ENCODE measurements at places on chromosomes 7 and 10.

GRCh38 chr7:2487586-2488271 lies 11.5 kb upstream of the GRIFIN start:
- peak; percentile 90 for DNase-seq

DNA sequence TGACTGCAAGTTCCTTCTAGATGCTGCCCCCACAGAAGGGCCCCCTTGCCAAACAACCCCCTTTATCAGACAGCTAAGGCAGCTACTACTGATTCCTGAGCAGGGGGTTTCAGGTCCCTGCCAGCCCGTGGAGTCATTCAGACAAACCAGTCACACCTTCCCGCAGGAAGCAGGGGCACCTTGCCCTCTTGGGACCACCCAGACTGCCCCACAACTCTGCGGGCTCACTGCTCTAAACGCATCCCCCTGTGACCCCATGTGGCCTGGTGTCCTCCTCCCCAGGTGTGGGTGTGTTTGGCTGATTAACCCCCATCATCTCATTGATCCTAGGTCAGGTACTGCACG lies 298.9 kb downstream of the TCERG1L start:
- DNase-seq = no peak

GRCh38 chr10:61612009-61612408 lies 50.7 kb upstream of the CABCOCO1 start:
- DNase-seq = no peak

DNA sequence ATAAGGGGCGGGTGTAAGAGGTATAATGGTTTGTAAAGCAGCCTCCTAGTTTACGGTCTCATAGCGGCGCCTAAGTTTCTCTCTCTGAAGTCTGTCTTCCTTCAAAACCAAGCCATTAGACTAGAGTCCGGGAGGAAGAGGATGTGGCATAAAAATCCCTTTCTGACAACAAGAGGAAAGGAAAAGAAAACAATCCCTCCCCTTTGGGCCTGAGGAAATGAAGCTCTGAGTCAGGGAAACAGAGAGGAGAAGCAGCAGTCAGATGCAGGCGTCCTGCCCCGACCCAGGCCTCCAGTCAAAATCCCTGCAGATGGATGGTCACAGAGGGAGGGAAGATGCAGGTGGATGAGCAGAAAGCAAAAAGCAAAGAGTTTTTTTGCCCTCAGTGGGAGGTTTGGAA lies 23.7 kb downstream of the PARP12 start:
- DNase-seq = no peak

DNA sequence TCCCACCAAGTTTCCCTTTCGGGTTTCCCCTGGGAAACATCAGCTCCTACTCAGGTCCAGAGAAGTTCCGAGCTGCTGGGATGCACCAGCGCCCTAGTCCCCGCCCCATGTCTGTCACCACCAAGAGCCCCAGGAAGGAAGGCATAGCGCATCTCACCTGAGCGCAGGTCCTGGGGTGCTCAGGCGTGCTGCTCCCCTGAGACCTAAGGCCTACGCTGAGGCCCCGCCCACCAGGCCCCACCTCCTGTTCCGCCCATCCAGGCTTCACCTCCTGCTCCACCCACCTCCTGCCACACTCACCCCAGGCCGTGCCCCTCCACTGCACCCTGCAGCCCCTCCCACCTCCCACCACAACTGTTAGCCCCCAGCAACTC lies 1.2 kb upstream of the TFR2 start:
- DNase-seq = no peak

DNA sequence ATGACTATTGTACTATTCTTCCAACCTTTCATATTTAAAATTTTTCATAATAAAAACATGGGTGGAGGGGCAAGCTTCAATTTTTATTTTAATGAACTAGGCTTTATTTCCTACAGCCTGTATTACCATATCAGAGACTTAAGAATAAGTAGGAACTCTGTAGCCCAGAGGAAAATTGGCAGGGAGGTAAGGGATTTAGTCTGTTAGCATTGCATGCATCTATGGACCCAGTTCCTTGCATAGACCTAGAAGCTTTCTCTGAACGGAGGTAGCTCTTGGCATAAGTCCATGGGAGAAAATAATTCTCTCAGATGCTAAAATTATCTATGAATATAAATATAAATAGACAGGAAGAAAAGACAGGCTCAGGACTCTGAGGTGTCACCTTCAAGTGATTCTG lies 31.4 kb upstream of the CCDC6 start:
- no peak for DNase-seq

DNA sequence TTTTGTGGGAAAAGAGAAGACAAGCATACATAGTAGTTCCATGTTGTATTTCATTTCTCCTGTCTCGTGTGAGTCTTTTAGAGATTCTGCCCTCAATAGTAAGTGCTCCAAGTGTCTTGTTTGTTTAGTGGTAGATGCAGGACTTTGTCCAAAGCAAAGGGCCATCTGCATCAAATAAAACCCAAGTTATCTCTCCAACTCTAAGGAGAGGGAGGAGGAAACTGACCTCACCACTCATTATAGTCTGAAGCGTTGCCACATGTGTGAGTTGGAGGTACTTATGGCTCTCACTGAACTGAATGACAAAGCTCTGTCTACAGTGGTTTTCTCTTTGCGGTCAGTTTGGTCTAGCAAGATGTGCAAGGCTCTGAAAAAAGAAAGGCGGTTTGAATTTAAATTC lies 272.6 kb downstream of the DOCK4 start:
- DNase-seq = peak; percentile 26

- DNase-seq = peak; percentile 15
Measured at GRCh38 chr10:124174071-124174566, 80.7 kb upstream of the CHST15 start.

GRCh38 chr7:106982415-106982814 lies 62.1 kb upstream of the PRKAR2B start:
- DNase-seq = no peak

GRCh38 chr7:105279688-105280007 lies 109.1 kb downstream of the SRPK2 start:
- no peak for DNase-seq

DNA sequence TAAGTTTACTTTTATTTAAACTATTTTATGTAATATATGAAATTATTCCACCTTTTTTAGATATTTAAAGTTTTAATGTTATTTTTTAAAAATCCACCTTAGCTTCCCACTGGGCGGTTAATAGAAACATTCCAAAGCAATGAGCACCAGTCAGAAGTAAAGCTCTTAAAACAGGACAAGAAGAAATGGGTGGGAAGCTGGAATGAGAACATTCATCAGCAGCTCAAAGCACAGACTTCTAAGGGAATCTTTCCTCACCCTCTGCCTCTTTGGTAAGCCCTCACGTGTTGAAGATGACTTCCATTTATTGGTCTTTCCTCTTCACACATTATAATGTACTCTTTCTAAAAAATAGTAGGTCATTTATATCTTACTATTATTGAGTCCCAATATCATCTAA lies 3.1 kb downstream of the AGMO start:
- no peak for DNase-seq

GRCh38 chr7:47484923-47485639 lies 96.8 kb downstream of the TNS3 start:
- no peak for DNase-seq

DNA sequence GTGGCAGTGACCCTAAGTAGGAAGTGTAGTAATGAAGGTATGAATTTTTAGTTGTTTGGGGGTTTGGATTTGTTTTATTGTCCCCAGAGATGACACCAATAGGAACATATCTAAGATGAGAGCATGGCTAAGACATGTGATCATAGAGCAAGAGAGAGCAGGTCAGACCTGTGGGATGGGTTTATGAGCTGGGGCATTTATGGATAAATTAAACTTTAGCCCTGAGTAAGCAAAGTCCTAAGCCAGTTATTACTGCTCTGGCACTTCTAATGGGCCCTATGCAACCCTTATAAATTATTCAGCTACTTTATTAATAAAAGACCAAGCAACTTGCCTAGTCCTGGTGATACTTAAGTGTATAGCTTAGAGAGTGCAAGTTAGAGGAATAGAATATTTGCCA lies 85.1 kb downstream of the LRRC4 start:
- DNase-seq = no peak

DNA sequence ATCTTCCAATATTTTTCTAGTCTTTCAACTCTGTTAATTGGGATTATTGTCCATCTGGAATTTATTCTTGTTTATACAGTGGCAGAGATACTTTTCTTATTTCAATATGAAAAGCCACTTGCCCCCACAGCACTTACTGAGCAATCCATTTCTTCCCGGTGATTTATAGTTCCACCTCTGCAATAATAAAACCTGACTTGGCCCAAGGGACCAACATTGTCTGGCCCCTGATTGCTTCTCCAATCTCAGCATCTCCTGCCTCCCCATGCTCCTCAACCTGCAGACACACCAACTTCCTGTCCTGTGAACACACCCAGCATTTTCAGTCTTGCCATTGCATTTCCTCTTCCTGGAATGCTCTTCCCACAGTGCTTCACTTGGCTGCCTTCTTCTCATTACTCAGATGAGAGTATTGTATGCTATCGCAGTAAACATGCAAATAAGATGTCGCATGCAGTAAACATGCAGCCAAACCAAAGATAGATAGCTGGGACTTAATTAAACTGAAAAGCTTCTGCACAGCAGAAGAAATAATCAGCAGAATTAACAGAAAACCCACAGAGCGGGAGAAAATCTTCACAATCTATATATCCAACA lies 19.5 kb downstream of the ITGA8 start:
- no peak for DNase-seq

DNA sequence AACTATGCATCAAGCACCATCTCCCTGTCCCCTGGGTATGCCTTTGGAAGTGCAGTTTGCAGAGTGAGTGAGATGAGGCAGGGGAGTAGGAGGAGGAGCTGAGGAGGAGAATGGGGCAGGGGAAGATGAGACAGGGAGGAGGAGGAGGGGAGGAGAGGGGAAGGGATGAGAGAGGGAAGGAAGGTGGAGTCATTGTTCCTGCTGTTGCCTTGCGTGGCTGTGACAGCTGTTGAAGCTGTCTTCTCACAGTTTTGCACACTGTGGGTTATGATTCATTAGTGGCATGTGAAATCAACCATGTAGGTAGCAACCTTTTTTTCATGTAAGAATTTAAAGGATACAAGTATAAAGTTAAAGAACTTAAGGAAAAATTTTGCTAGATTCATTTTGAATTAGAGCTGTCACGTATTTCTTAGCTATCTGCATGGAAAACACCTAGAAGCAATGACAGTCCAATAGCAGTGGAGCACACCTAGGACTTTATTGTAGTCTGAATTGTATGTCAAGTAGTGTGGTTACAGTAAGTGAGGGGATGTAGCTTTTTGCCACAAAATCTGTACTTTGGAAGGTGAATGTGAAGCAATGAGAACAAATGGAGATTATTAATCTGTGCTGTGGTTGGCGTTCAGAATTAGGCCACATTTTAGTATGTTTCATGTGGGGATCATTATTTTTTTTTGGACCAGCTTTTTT lies 21.7 kb downstream of the CCM2 start:
- DNase-seq = no peak

DNA sequence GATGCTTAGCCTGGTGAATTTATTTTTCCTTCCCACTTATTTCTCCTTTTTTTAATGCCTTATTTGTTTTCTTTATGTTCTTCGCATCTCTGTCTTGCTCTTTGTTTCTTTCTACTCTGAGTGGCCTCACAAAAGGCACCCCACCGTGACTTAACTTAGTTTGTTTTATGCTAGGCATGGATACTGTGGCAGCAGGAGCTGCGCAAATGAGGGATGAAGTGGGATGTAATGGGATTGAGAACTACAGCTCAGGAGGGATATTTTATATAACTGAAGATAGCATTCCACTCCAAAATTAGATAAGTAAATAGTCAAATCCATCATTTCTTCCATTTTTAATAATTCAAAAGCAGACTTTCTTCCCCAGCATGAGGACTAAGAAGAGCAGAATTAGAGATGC lies 1.7 kb upstream of the CACNA2D1 start:
- DNase-seq = no peak

GRCh38 chr10:49499305-49499851 lies 39.5 kb downstream of the ERCC6 start:
- no peak for DNase-seq

DNA sequence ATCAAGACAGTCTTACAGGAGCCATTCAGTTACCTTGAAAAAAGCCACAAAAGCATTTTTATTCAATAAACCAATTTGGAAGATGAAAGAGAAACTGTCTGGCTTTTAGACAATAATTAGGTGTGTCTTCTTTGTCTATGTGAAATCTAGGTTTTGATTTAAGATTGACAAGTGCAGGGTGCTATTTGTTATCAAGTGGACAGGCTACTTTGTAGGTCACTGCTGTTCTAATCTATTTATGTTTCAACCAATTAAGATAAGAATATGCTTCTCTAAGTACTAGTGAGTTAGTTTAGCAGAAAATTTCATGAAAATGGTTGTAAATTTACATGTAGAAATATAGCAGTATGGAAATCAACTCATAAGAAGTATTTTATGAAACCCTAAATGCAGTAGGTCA lies 177.5 kb downstream of the CACNA2D1 start:
- no peak for DNase-seq

- no peak for DNase-seq
Measured at GRCh38 chr7:44272456-44272855, 52.9 kb downstream of the CAMK2B start.

GRCh38 chr7:41758321-41758720 lies 55.4 kb upstream of the INHBA start:
- no peak for DNase-seq

DNA sequence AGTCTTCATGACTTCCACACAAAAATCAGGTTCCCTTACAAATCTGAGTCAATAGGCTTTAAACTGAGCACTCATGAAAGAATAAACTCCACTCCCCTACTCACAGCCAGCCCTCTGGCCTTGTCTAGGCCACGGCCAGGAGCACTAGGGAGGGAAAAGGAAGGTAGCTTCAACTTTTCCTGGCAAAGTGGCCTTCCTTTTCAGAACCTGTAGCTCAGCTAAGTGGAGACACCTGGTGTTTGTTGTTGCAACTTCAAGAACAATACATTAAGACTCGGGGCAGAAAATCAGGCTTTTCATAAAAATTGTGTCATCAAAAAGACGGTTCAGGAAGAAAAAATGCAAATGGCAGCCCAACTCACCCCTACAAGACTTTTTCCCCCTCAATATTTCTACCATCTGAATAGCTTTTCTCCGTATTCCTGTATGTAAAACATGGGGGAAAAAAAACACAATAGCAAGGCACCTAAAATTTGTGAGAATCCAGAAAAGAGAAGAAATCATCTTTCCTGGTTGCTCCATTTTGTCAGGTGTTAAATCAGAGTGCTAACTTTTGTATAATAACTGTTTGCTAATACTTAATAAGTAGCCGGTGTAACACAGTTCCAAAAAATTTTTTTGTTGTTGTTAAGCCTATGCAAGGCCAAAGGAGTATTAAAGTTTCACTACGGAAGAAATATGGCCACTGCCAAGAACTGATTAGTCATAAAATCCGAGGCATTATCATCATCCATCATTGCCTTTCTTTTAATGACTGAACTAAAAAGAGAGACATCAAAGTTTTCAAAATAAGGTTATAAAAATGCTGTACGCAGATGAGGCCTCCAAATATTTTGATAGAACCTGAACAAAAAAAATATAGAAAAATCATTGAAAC lies 66.2 kb upstream of the ARID5B start:
- peak; percentile 23 for DNase-seq

Data from femur (tissue), 1 donor.